ENCODE measurements at places on chromosomes 12 and 14.

- no peak for DNase-seq
Observed at GRCh38 chr12:46562625-46563225, 190.2 kb upstream of the SLC38A2 start.

DNA sequence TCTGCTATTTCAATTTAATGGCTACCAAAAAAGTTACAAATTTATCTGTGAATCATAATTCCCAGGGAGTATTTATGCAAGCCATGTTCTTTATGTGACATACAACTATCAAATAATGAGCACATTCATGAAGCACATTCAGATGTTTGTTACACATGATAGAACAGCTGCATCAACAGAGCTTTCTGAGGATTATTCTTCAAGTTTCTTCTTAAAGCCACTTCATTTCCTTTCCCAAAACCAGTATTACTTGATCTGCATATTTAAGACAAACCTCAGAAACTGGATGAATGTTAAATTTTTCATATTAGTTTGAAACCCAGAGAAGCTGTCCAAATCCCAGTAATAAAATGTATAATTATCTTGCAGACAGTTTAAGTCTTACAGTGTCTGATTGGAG, 73.6 kb upstream of the SOX5 start:
- no peak for DNase-seq

- DNase-seq: no peak
Observed at GRCh38 chr12:124768452-124769162, 95.1 kb downstream of the SCARB1 start.

DNA sequence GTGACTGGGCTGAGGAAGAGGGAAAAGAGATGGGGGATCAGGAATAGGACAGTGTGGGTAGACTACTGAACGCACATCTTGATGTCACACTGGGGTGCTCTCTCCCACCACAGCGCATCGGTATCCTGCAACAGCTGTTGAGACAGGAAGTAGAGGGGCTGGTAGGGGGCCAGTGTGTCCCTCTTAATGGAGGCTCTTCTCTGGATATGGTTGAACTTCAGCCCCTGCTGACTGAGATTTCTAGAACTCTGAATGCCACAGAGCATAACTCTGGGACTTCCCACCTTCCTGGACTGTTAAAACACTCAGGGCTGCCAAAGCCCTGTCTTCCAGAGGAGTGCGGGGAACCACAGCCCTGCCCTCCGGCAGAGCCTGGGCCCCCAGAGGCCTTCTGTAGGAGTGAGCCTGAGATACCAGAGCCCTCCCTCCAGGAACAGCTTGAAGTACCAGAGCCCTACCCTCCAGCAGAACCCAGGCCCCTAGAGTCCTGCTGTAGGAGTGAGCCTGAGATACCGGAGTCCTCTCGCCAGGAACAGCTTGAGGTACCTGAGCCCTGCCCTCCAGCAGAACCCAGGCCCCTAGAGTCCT, 6.9 kb downstream of the C1QL4 start:
- no peak for DNase-seq

- DNase-seq: peak; percentile 76
Observed at GRCh38 chr12:122031342-122032216, 9.9 kb downstream of the BCL7A start.

DNA sequence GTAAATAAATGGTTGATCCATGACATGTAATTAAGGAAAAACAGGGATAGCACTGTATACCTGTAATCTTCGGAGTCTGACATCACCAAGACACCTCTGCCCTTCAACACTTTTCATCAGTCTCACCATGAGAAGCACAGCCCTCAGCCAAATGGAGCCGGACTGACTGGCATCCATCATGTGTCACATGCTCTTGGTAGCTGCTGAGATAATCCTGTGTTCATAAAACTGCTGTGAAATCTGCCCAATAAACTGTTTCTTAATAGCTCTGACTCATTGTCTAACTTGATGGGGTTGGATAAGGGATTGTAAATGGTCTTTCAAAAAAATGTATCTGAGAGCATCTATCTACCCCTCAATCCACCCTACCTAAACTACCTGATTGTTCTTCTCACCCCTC, 33.6 kb downstream of the KCNH5 start:
- no peak for DNase-seq

- no peak for DNase-seq
Observed at GRCh38 chr12:57738661-57739237, at the start of gene AGAP2. Gene AGAP2 (minus strand): TSS chr12:57738742. CDS start chr12:57738246, 496 bp downstream.

DNA sequence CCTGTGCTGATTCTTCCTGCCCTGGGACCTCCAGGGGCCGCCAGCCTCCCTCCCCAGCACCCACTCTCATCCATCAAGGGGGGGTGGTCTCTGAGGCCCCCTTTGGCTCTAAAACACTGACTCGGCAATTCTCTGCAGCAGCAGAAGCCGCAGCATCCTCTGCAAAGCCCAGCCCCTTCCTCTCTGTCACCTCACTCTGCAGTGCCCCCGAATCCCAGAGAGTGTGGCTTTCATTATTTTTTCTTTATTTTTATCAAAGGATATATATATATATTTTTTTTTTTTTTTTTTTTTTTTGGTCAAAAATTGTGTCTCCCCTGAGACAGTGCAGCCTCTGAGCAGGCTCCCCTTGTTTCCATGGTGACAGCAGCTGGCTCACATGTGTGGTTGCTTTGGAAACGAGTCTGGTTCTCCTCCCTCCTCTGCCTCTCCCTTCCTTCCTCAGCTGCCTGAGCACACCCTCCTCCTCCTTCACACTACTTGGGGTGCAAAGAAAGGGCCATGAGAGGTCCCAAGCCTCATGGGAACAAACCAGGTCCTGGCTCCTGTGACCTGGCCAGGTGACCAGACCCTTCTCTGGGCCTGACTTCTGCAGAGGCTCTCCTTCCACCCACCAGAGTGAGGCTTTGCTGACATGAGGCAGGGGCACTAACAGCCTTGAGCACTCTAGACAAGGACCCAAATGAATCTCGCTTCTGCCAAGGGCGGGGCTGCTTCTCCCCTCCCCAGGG, 100.5 kb downstream of the LRRC74A start:
- DNase-seq: peak; percentile 62

- no peak for DNase-seq
Observed at GRCh38 chr12:93676408-93677194, 574 bp upstream of the CRADD start.

- no peak for DNase-seq
Observed at GRCh38 chr12:65659681-65660080, 164.6 kb upstream of the HMGA2 start.

DNA sequence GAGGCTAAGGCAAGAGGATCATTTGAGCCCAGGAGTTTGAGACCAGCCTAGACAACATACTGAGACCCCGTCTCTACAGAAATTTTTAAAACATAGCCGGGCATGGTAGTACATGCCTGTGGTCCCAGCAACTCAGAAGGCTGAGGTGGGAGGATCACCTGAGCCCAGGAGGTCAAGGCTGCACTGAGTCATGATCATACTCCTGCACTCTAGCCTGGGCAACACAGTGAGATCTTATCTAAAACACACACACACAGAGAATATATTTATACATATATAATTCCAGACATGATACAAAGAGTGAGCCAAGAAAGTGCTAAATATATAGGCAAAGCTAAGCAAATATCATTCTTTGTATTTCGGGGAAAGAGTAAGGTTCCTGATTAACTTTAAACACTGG, 9.4 kb downstream of the ZFC3H1 start:
- no peak for DNase-seq

DNA sequence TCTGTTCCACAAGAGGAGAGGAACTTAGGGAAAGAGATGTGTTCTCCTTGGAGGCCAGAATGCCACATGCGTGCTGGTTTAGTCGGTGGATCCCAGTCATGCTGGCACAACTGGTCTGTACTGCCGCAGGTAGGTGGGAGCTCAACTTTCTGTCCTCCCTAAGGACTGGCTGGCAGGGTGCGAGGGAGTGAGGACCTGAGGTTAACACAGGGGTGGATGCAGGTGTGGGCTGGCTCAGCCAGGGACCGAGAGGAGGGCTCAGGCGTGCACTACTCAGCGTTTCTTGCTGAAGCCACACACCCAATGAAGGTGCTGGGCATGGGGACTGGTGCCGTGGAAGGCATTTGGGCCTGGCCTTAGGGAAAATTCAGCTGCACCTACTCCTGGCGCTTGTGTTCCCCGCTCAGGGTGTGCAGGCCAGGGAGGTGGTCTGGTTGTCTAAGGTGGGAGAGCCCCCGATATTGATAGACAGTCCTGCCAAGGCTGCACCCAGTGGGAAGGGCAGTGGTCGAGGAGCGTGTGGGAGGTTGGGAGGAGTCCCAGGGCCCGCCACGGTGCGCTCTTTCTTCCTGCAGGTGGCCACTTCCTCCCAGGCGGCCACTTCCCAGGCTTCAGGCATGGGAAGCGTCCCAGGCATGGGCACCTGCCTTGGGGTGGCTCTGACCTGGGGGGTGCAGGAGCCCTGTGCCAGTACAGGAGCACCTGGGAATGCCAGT, 138.4 kb downstream of the ADGRD1 start:
- no peak for DNase-seq

- no peak for DNase-seq
Observed at GRCh38 chr14:74982661-74983060, 20.1 kb upstream of the EIF2B2 start.

DNA sequence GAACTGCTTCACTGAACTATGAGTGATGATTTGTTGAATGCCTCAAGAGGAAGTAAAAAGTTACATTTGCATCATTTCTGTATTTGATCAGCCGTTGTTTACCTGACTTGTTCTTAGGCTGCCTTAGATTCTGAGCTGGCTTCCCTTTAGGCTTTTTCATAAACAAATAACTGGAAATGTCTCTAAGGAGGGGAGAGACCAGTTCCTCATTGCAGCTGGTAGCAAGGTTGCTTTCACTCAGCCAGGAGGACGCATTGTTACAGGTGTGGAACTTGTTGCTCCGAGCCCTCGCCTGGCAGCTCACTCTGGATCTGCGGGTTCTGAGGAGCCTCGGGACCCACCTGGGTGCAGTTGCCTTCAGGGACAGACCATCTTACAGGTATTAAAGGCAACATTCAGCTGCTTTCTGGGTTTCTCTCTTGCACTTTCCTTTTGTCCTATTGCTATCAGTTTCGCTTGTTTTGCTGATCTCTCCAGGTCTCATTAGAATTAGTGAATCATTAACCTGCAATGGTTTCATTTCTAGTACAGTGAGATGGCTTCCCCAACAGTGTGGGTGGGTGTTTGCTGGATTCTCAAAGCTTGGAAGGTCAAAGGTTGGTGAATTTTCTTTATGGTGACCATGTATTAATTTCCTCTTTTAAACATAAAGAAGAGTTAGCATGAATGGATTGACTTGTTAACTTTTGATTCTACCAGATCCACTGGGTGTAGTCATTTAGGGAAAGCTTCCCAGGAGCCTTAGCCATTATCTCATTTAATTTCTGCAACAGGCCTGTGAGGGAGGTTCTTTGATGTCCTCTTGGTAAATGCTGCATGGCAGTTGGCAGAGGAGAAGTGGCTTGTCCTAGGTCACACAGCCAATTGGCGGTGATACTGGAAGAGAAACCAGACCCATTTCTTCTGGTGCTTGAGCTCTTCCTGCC, at the start of gene PLEKHG7:
Gene PLEKHG7, plus strand, starts transcription at position 236 of the 926 bp plus-strand sequence. CDS start 3,643 bp downstream, outside the sequence.
- DNase-seq: peak; percentile 19

GRCh38 chr14:93007225-93007997, 84.5 kb downstream of the CHGA start:
- no peak for DNase-seq

DNA sequence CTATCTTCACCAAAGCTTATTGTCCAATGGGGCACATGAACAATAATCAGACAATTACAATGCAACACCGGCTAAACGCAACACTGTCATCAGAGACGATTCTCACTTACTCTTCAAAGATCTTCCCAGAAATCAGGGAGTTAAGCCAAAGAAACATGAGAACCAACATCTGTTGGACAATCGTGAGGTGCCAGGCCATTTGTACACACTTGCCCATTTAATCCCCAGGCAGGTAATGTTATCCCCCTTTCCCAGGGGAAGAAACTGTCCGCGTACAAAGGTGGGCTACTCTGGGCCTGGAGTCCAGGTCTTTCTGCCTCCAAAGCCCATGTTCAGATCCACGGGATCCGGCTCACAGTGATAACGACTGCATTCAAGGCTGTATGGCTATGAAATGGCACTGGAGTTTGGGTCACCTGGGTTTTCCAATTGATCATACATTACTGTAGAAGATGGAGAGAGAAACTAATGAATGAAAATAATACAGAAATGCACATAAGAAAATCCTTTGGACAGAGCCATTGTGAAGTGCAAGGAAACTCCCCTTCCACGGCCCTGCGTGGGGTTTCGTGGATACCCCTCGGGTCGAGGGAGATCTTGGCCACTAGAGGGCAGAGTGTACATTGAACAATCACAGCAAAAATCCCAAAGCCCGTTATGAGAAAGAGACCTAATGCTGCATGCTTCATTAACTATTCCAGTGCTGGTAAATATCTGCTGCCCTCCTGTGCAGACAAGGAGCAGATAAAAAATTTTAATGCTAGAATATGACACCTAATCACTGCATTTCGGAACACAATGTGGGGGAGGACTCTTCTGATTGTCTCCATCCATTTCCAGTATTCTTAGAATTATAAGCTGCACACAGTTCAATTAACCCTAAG, 111.4 kb downstream of the EGLN3 start:
- peak; percentile 58 for DNase-seq

DNA sequence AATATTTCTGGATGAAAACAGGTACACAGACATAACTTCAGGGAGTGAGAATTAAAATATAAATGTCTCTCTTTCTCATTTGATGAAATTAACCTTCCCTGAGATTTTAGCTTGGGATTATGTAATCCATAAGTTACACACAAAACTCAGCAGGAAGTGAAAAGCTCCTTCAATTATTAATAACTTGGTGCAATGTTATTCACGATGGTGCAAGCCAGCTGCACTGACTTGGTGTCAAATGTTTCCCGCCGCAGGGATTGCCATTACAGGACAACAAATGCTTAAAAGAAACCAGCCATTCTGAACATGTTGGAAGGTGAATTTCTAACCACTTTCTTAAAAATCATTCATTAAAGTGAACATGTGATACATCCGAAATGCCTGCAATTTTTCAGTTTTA, 250.4 kb downstream of the FOXN3 start:
- DNase-seq: no peak

DNA sequence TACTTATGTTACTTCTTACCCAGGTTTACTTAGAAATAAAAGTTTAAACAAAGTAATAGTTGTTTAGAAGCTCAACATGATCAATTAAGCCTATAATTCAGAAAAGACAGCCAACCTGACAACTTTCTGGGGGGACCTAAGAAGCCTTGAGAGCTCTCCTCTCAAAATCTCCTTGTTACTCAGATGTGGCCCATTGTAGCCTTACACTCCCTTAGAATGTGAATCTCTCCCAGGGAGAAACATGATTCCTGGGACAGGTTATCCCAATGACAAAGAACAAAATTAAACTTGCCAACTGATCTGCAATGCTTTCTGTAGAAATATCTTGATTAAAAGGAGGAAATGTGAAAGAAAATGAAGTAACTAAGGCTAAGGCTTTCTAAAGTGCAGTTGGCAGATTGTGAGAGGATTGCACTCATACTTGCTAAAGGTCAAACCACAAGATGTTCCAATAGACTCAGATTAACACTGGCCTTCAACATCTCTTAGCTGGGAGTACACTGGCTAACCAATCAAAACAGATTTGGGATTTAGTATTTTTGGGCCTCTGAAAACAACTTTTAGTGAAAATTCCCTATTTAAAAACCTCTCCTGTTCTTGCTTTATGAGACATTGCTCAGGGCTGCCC, 72.3 kb upstream of the TMX1 start:
- DNase-seq: no peak

DNA sequence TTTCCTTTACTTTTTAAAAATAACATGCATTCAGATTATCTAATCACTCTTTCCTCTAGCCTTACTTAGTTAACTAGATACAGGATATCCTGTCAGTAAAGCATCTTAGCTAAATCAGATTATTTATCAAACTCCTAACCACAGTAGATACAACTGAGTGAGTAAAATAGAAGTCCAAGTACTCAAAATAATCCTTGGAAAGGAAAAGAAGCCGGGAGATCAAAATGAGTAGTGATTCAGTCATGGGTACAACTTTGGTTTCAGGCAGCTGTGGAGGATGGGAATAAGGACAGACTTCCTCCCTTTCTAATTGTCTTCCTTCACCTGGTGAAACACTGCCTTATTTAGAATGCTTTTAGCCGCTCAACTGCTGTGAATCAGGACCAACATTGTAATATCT, 29.4 kb downstream of the GNG2 start:
- no peak for DNase-seq
